ENCODE measurements at places on chromosomes 5 and 9. TPM values are rescaled to one million over a fixed set of nuclear protein-coding genes. Genes with fewer than 3 reads are reported as not detected.

Gene PRLR
- not detected for total RNA-seq

Gene C8G
- total RNA-seq = 0.90 TPM

Gene ENTPD2
- not detected for total RNA-seq

DNA sequence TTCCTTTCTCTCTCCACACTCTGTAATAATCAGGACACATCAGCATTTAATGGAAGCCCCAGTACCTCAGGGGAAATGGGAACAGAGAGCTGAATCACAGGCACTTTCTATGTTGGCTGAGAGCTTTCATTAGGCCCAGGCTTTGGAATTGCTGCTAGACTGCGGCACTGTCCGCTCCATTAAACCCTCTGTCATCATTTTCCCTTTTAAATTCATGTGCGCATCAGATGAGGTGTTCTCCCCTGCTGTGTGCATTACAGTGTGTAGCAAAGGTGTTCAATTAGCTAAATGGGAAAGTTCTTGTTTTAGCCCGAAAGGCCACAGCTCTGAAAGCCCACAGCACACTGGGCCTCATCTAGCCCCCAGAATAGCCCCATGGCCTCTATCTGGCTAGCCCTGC lies 133.6 kb downstream of the SV2C start:
- H3K27ac ChIP-seq = no peak overlapping the region
- H3K36me3 ChIP-seq = no peaks in the 10 kb centered on the region
- H3K4me1 ChIP-seq = no peaks in the 10 kb centered on the region

GRCh38 chr5:113749334-113749733 lies 235.8 kb downstream of the YTHDC2 start:
- H3K27me3 ChIP-seq = no peaks in the 10 kb centered on the region
- H3K4me3 ChIP-seq = no peak overlapping the region
- no peaks in the 10 kb centered on the region for H3K4me1 ChIP-seq

DNA sequence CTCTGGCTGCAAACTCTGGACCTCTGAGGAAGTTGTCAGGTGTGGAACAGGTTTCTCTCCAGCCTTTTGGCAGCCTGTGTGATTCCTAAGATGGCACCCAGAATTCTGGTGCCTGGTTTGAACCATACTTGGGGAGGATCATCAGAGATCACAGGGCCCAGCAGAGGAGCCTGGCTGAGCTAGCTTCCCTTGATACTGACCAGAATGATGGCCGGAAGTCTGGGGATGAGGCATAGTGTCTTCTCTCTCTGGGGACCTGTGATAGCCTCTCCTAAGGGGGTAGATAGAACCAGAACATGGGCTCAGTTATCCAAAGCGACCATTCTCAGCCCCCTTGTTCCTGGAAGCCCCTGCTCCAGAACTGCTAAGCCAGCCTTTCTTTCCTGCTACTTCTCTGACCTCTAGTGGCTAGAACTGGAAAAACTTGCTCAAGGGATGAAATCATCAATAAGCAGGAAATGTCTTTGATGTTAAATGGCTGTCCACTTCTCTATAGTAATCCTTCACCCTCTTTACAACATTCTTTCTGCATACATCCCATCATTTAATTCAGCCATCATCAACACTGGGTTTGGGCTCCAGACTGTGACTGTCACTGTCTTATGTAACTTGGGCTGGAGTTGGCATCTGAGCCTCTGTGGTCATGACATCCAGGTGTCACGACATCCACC lies 55.1 kb downstream of the C9orf152 start:
- H3K36me3 ChIP-seq = peaks cover 3% of the 10 kb centered on the region
- no peak for DNase-seq
- no peaks in the 10 kb centered on the region for H3K27me3 ChIP-seq
- H3K4me3 ChIP-seq = no peak overlapping the region

All from activated naive CD8-positive, alpha-beta T cell treated with anti-CD3 and anti-CD28 coated beads for 36 hours (primary cell).